NCI-H1930 (cell line): ENCODE measurements at places on chromosomes 2 and 18.

DNA sequence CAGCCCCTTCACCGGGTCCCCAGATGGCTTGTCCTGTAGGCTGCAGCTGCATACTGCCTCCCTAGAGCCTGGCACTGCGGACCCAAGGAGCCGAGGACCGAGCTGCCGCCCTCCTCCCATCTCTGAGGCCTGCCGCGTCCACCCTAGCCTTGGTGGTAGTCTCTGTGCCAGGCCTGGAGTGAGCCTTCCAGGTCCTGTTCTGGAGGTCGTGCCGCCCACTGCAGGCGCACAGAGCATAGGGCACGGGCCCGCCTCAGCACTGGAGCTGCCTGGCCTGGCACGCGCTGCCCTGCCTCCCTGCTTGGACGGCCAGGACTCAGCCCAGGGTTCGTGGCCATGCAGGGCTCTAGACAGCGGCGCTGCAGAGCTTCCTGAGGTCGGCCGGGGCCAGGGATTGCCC lies 239.5 kb downstream of the DCDC2C start:
- DNase-seq: no peak

GRCh38 chr2:56534321-56534720 lies 350.5 kb downstream of the CCDC85A start:
- DNase-seq: no peak

- DNase-seq: no peak
Measured at GRCh38 chr2:74953796-74954499, 4.5 kb upstream of the POLE4 start.

DNA sequence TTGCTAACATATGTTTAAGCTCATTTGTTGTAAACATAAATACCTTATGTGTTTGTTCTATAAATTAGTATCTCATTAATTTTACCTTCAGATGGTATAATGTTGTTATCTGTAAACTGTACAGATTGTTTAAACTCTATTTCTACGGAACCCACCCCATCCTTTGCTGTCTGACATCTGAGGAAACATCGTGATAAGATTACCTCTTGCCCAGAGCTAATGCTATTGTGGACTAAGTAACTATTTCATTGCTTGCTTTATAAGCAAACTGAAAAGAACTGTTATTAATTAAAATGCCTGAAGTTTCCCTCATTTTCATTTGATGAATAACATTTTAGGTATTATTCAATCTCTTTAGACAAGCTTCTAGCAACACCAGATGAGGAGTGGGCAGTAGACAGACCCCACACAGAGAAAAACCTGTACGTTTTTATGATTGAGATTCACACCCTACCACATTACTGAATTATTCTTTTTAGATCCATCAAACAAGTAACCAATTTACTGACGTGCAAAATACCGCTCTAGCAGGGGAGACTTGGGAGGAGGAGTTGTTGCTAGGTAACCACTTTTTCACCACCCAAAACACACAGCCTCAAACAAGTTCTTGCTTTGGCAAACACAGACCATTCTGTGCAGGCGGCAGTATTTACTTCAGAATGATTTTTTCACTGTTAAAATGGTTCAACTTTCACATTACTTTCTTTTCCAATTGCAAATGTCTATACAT lies 1.9 kb upstream of the SYT4 start:
- no peak for DNase-seq

DNA sequence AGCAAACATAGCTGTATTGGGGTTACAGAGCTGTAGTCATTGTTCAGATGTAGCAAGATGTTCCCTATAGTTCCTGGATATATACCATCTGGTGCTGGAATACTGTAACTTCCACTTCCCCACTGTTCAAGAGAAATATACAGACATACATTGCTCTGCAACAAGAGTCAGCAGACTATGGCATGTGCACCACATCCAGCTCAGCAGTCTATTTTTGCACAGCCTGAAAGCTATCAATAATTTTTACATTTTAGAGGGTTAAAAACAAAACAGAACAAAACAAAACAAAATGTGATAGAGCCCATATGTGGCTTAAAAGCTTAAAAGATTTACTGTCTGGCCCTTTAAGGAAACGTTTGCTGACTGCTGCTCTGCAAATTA lies 31.8 kb upstream of the VIT start:
- no peak for DNase-seq

- DNase-seq: no peak
Measured at GRCh38 chr2:158184001-158184400, 82.3 kb downstream of the UPP2 start.

- DNase-seq: no peak
Measured at GRCh38 chr2:65350651-65351056, 81.7 kb downstream of the SPRED2 start.

- DNase-seq: no peak
Measured at GRCh38 chr2:109349503-109350465, 220.8 kb downstream of the SH3RF3 start.

GRCh38 chr18:74456017-74456348 lies 1.1 kb downstream of the DIPK1C start:
- no peak for DNase-seq

DNA sequence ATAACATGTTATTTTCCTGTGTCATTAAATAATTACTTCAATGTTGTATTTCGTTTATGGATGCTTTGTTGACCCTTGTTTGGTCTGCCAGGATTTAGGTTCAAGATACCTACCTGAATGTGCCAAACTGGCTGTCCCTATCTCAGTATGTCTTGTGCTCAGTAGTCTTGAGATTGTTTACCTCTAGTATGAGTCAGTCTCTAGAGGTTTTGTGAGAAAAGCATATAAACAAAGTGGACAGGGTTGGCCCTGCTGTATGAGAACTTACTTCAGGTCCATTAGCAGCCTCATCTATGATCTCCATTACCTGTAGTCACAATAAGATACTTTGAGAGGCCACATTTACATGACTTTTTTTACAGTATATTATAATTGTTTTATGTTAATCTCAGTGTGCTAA lies 17.8 kb downstream of the DDX18 start:
- no peak for DNase-seq

- no peak for DNase-seq
Measured at GRCh38 chr18:55069497-55069896, 110.2 kb upstream of the CCDC68 start.

DNA sequence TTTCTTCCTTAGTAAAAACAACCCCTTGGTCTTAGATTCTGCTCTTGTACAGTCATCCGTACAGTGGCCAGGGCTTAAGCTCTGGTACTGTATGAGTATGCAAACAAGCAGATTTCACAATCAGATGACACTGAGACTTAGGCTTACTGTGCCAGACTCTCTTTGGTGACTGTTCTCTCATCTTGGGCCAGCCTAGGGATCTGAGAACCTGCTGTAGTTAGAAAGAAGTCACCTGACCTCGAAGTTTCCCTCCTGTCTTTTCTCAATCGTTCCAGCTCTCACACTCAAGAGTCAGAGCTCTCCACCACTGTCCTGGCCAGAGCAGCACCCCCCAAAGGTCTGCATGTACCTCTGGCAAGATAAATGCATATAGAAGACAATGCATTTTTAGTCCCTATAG lies 63.2 kb downstream of the ZEB2 start:
- no peak for DNase-seq

DNA sequence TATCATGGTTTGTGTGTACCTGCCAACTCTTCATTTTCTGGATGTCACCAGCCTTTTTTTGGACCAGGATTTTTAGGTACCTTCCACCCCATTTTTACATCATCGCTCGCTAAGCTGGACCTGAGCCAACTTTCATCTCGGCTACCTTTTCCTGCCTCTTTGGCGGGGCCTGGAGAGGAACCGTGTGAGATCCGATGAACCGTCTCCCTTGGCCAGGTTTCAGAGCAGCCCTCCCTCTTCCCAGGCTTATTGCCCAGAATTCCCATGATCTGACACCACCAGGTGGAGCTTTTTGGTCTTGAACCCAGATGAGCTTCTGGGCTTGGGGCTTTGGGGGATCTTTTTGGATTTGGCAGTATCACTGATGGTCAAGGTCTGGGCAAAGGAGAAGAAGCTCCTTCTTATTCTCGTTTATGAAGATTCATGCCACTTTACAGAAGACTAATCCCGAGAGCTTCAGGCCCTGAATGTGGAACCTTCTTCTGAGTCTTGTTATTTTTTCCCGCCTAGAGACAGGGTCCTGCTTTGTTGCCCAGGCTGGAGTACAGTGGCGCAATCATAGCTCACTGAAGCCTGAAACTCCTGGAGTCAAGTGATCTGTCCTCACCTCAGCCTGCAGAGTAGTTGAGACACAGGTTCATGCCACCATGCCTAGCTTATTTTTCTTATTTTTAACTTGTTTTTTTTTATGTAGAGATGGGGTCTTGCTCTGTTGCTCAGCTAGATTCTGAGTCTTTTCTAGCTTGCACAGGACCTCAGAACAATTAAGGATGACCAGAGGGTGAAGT lies 50.4 kb downstream of the GATA6 start:
- DNase-seq: no peak

DNA sequence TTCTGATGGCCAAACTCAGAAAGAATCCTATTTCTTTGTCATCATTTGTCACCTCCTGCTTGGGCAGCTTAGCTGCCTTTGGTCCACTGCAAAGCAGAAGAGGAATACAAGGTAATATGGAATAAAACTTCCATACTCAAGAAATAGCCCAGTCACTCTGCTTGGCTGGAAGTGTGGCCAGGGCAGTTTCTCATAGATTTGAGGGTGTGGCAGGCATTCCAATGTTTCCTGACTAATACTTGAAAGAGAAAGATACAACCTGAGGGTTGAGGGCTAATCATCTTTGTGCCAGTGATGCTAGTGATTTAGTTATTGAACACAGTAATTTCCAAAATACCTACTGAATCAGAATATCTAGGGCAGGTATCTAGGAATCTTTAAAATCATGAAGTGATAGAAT lies 83.1 kb downstream of the FAM161A start:
- no peak for DNase-seq

DNA sequence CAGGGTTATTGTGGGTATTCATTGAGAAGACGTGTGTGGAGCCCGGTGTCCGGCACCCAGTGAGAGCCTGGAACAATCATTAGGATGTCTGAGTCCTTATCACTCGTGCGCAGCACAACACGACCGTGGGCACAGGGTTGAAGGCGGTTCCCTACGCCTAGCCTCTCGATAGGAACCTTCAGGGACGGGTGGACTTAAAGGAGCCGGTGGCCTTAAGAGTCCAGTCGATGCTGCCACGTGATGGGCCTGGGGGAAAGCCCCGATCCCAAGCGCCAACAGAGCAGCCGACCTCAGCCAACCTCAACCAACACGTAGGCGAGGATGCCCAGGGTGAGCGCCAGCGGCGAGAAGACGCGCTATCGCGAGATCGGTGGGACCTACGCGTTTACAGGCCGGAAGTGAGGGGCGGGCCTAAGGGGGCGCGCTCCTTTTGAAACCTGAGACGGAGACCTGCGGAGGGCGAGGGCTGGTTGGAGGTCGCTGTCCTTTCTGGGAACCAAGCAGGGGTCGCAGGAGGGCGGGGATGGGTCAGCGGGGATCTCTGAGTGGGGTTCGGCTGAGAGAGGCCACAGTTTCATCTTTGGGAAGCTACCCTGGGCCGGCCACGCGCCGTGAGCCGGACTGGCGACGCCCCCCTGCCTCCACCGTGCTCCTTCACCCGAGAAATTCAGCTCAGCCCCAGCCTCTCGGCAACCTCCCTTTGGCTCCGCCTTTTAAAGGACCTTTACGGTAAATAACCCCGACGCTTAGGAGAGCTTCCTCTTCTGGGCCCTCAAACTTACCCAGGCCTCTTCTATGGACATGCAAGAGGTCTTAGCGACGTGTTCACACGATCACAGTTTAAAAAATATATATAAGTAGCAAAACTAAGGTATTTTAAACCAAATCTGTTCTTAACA lies 28.3 kb downstream of the WNT10A start:
- DNase-seq: peak; percentile 96

DNA sequence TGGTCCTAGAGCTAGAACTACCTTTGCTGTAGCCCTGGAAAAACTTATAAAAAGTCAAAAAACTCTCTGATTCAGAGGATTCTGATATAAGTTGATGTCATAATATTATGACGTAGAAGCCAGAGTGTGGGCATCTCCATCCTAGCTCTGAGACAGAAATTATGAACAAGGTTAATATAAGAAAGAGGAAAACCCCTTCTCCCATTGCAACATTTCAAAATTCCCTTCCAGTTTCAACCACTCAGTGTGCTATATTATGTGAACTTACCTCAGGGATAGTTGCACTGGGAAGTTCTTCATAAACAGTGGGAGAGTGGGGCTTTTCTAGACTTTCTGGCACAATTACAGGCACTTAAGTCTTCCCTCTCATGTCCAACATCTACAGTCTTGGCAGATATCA lies 171.6 kb downstream of the PIK3C3 start:
- no peak for DNase-seq
